ENCODE measurements at places on chromosomes 6 and 20. TPM values are rescaled to one million over a fixed set of nuclear protein-coding genes. Genes with fewer than 3 reads are reported as not detected.
A peak's percentile ranks its signal among the peaks of the same experiment; 100 is the strongest.

- no peak for DNase-seq
Measured at GRCh38 chr6:127950566-127951145, 49.8 kb upstream of the THEMIS start.

DNA sequence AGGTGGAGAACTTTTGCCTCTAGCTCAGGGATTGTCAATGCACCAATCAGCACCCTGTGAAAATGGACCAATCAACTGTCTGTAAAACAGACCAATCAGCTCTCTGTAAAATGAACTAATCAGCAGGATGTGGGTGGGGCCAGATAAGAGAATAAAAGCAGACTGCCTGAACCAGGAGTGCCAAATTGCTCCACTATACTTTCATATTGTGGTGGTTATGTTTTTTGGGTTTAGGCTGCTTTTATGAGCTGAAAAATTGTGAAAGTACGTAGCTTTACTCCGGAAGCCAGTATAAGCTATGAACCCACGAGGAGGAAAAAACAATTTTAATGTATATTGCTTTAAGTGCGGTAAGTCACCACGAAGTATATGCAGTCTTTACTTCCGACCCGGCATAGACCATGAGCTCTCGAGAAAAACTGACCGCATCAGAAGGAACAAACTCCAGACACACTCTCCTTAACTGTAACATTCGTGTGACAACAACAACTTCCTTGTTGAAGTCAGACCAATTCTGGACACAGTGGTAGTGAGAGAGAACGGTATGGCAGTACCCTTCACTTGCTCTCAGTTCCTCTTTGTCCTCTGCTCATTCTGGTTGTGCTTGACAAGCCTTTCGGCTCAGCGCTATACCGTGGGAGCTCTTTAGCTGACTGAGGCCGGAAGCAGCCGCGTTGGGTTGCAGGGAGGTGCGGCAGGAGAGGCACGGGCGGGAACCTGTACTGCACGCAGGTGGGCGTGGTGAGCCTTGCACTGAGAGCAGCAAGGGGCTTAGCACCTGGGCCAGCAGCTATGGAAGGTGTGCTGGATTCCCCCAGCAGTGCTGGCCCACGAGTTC lies 81.9 kb upstream of the E2F3 start:
- no peak for DNase-seq

DNA sequence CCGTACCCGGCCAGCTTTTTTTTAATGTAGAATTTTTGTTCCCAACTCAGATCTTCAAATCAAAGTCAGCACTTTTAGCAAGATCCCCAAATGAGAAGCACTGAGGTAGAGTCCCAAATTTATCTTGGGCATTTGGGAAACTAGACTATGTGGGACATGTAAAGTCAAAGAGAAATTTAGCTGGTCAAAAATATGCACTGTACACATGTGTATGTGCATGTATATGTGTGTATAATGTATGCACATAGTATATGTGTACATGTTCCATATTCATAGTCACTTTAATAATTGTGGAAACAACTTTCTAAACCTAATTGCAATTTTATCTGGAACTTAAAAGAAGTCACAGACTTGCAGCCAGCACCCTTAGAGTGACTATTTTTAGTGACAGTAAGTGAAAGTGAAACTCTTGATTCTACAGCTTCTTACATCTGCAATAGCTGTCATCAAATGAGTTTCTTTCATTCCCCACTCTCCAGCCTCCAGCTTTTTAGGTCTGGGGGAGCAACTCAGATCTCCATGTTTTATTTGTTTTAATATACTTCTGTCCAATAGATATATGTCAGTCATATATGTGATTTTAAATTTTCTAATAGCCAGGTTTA lies 53.6 kb downstream of the CDC40 start:
- DNase-seq: no peak

GRCh38 chr6:125857846-125858245 lies 67.1 kb downstream of the NCOA7 start:
- DNase-seq: no peak

DNA sequence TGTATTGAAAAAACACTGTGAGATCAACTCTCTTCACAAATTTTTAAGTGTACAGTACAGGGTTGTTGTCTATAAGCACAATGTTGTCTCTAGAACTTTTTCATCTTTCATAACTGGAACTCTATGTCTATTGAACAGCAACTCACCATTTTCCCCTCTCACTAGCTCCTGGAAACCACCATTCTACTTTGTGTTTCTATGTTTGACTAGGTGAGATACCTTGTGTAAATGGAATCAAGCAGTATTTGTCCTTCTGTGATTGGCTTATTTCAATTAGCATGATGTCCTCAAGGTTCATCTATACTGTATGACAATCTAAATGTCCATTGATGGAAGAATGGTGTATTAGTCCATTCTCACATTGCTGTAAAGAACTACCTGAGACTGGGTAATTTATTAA lies 210.1 kb upstream of the FUT9 start:
- DNase-seq: no peak

DNA sequence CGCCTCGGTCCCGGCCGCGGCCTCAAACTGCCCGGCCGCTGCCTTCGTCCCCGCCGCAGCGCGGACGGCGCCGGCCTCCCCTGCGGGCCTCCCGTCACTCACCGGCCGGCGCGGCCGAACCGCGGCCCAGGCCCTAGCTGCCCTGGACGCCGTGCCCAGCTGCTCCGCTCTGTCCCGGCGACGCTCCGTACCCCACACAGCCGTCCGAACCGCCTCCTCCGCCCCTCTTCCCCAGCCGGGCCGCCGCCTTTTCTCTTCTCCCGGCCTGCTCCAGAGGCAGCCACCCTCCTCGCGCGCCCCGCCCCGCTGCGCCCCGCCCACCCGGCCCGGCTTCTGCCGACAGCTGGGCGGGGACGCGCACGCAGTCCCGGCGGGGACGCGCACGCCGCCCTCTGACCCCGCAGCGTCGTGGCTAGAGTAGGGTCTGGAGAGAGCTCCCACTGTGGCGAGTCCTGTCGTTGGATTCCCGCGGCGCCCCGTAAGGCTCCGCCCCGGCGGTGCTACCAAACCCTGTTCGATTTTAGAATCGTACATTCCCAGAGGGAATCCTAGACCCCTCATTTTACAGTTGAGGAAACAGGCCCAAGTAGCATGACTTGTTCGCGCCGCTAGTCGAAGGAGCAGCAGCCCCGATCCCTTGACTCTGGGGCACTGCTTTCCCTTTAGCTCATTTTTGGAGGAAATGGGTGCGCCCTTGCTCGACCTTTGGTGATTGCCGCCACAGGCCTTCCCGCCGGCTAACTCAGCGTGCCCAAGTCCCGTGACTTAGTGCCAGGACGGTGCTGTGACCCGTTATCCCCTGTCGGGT lies at the start of gene FBXO30:
FBXO30 (minus strand) TSS at position 295 of the 808 bp plus-strand sequence. CDS start 8,390 bp downstream, outside the sequence.
- DNase-seq: peak; percentile 75

- no peak for DNase-seq
Measured at GRCh38 chr20:50821257-50821921, 26.5 kb downstream of the BCAS4 start.

DNA sequence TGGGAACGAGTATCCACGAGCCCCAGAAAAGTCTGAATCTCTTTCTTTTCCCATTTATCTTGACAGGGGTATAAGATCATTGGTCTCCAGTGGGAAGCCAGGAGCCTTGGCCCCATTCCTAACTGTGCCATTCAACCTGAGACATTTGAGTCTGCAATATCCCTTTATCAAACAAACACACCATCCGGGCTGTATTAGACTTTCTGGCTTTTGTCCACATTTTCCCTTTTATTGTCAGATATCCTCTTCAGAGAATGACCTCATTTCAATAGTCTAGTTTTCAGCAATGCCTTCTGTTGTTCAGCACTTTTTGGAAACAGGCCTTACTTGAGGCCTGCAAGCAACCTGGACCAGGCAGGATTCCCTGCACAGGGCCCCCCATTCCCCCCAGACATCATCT lies 15.7 kb downstream of the BPIFA1 start:
- no peak for DNase-seq

DNA sequence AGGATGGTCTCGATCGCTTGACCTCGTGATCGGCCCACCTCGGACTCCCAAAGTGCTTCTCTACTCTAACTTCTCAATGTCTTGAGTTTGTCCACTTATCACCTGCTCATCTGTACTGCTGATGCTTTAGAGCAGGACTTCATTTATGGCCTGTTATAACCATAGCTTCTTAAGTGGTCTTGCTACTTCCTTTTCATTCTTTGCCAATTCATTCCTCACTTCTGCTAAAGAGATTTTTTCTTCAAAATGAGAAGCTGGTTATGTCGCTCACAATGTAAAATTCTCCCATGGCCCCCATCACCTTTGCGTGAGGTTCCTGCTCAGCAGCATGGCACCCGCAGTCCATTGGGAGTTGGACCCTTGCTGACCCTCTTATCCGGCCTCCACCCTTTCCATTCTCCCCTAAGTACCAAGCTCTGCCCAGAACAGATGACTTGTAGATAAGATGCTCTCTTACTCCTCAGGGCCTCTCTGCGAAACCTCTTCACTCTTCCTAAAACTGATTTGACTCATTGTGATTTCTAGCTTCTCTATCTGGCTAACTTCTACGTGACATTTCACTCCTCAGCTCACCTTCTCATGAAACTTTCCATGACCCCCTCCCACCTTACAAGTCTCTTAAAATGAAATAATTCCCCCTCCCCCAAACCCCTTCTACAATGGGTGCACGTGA lies 13.9 kb upstream of the CD164 start:
- no peak for DNase-seq

LEMD2 gene
- total RNA-seq: 39.6 TPM

TUBB1 gene
- not detected for total RNA-seq

GGTLC1 gene
- not detected for total RNA-seq

CALHM5 gene
- 0.05 TPM for total RNA-seq

SAMD5 gene
- 11.5 TPM for total RNA-seq

HSPA1L gene
- 0.82 TPM for total RNA-seq
